H1 (cell line): ENCODE measurements at places on chromosomes 12 and 14.

- DNase-seq = no peak
Observed at GRCh38 chr14:103716899-103717411, 1.3 kb downstream of the ZFYVE21 start.

- DNase-seq = no peak
Observed at GRCh38 chr12:6638305-6638704, 2.5 kb upstream of the LPAR5 start.

DNA sequence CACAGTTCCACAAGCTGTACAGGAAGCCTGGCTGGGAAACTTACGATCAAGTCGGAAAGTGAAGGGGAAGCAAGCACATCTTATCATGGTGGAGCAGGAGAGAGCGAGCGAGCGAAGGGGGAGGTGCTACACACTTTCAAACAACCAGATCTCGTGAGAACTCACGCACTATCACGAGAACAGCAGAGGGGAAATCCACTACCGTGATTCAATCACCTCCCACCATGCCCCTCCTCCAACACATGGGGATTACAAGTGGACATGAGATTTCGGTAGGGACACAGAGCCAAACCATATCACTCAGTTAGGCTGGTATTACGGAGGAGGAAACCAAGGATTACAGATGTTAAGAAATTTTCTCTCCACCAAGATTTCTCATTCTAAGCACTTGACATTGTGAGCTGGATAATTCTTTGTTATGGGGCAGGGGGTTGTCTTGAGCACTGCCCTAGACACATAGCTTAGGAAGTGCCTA is 262.0 kb upstream of the G2E3 start:
- no peak for DNase-seq

- no peak for DNase-seq
Observed at GRCh38 chr12:34294137-34294536, 271.8 kb downstream of the ALG10 start.

DNA sequence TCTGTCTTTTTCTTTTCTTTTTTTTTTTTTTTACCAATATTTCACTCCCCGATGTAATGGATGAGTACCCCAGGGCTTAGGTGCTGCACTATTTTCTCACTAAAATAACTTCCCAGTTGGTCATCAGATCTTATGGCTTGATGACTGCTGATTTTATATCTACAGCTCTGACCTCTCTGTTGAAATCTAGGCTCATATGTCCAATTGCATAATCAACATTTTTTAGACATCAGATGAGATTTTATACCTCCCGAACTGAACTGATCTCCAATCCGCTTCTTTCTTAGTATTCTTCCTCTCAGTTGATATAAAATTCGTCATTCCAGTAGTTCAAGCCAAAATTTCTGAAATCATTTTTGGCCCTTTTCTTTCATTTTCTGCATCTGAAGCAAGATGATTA is 1236.5 kb downstream of the SLC16A7 start:
- DNase-seq = no peak

DNA sequence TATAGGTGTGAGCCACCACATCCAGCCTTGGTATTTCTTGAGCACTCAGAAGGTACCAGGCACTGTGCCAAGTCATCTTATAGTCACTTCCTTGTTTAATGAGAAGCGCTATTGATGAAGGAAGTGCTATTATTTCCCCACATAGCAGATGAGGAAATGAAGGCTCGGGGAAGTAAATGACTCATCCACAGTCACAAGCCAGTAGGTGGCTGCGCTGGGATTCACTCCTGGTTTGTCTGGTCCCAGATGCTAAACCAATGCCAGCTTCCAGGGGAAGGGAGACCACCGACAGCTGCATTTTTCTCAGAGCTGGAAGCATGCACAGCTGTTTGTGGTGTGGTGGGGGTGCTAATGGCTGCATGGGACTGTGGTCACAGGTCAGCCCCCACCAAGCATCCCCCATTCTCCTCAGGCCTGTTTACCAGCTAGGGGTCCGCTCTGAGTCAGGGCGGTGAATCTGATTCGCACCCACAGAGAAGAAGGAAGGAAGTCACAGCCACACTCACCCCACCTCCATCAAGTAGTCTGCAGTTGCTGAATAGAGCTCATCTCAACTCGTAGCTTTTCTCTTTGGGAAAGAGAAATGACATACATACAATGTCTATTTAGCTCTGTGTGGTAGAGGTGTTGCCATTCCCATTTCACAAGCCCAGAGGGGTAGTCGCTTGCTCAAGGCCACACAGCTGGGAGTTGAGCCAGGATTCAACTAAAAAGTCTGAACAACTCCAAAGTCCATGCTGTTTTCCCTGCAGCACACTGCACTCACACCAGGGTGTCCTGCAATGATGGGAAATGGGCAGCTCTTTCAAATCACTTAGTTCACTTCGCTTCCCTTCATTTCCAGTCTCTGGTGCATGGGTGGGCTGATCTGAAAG is 6.3 kb upstream of the LTBP2 start:
- no peak for DNase-seq

DNA sequence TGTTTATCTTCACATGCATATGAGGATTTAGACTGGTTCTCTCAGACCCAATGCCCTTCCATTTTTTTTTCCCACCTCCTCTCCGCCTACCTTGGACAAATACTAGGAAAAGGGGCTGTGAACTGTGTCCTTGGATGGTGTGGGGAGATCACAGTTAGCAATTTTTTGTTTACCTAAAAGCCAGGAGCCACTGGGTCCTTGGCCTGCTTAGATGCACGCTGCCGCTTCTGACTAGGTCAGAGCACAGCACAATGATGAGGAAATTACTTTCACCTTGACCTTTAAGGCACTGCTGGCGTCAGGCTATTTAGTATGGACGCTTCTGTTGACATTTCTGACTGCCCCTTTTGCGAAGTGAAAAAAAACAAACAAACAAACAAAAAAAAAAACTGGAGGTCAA is 1.9 kb downstream of the CCDC38 start:
- no peak for DNase-seq

- DNase-seq = no peak
Observed at GRCh38 chr14:101194373-101195308, 291.1 kb upstream of the RTL1 start.

- DNase-seq = no peak
Observed at GRCh38 chr14:90805662-90806540, 10.3 kb downstream of the TTC7B start.

DNA sequence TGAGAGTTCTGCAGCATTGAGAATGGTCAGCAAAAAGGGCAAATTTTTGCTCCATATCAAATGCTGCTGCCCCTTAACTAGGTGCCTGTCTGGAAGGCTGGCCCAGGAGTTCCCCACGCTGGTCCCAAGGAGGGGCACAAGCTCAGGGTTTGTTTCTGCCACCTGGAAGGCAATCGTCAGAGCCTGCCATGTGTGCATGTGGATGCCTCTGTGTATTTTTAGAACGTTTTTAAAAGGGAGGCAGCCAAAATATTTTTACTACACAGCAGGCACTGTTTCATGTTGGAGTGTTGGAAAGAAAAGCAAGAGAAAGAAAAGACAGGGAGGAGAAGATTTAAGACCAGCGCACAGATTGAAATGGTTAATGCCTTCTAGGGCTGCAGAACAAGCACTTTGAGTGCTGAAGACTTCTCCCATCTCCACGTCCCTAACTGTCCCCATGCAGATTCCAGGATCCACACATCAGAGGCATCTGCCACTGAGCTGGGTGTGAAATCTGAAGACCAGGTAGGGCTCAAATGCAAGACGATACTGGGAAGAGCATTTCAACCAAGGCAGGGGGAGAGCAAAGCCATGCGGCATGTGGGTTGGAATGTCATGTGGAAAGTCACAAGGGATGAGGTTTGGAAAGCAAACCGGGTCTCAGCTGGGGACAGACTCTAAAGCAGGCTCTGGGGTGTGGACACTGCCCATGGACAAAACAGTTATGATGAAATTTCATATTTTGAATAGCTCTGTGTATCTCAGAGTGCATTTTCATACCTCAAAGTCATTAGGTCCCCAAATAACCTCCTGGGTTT is 557.2 kb downstream of the BCL11B start:
- DNase-seq = no peak

DNA sequence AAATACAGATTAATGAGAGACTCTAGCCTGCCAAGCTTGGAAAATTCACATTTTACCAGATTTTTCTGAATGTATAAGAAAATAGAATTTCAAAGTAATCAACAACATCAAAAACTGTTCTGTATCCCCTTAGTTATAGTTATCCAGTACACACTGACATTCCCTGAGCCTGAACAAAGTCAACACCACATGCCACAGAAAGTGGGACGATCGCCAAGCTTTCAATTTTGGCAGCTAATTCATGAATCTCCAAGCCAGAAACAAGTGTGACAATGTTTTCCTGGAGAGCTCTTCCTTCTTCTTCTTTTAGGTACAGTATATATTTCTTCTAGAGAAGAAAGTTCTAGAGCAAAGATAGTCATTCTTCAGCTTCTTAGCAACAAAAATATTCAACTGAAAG is 290.2 kb downstream of the PRKD1 start:
- DNase-seq = no peak

DNA sequence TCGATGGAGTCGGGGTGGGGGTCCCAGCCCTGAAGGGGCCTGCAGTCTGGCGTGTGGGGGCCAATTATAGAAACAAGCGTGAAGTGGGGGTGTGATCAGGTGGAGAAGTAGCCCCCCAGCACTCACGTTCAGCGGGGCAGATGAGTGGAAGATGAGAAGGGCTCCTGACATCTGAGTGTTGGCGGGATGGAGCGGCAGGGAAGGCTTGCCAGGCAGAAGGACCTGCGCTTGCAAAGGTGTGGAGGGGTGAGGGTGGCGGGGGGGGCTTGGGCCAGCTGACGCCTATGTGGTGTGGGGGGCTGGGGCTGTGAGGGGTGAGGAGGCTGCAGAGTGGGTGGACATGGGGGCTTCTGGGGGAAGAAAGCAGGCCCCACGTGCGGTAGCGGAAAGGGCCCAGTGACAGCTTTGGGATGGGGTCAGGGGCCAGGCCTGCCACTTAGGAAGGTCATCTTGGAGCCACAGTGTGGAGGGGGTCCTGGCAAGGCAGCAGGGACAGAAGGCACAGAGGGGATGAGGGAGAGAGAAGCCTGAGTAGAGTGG is 22.2 kb upstream of the BEGAIN start:
- no peak for DNase-seq

GRCh38 chr12:112586148-112586783 is 167.5 kb downstream of the PTPN11 start:
- DNase-seq = no peak
